ENCODE measurements at places on chromosomes 16 and 17.

DNA sequence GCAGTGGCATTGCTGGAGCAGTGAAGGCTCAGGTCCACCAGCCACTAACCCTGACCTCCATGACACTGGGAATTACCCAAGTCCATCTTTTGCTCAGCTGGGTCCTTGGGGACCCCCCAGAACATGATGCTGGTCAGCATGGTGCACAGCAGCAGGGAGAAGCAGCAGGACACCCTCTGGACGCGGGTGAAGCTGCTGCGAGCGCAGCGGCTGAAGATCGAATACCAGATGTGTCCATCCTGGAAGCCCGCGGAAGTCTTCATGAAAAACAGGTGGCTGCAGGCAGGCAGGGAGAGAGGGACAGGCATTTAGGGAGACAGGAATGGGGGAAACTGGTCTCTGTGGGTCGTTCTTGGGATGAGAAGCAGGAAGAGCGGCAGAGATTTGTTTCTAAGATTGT, 53.4 kb upstream of the GCSH start:
- DNase-seq, result no peak

- DNase-seq, result no peak
Measured at GRCh38 chr17:27345141-27345904, 51.4 kb downstream of the WSB1 start.

DNA sequence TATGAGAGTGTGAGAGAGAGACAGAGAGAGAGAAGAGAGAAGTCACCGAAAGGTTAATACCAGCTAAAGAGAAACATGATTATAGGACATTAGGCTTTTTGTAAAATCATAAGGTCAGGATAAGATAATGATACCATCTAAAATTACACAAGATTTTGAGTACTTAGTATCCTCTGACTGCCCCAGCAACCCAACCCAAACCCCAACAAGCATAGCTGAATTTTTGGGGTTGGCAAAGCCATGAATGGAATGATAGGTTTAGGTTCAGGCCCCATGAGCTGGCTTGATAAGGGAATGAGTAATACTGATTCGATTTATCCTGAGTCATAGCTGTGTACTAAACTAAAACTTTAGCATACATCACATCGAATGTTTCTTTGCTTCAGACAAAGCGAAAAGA, 259.5 kb downstream of the IRX3 start:
- DNase-seq, result peak; percentile 22

- no peak for DNase-seq
Measured at GRCh38 chr16:87320510-87321227, 3.5 kb upstream of the C16orf95 start.

DNA sequence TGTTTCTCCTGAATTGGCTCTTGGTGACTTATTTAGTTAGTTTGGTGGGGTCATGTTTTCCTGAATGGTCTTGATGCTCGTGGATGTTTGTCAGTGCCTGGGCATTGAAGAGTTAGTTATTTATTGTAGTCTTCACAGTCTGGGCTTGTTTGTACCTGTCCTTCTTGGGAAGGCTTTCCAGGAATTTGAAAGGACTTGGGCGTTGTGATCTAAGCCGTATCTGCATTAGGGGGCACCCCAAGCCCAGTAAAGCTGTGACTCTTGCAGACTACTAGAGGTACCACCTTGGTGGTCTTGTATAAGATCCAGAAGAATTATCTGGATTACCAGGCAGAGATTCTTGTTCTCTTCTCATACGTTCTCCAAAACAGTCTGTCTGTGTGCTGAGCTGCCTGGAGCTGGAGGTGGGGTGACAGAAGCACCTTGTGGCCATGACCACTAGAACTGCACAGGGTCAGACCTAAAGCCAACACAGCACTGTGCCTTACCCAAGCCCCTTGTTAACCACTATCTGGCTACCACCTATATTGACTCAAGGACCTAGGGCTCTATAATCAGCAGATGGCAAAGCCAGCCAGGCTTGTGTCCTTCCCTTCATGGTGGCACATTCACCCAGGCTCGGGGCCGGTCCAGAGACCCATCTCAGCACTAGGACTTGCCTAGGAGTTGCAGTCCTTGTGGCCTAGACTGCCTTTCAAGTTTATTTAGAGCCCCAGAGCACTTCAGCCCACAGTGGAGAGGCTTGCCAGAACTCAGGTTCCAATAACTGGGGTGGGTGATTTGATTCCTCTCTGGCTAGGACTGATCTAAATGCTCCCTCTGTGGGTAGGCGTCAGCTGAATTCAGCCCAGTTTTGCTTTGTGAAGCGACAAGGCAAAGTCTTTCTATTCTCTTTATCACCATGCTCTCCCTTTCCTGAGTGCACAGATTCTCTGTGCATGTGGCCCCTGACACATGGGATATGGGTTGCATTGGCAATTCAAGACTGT, 11.0 kb downstream of the RNF135 start:
- peak; percentile 9 for DNase-seq

DNA sequence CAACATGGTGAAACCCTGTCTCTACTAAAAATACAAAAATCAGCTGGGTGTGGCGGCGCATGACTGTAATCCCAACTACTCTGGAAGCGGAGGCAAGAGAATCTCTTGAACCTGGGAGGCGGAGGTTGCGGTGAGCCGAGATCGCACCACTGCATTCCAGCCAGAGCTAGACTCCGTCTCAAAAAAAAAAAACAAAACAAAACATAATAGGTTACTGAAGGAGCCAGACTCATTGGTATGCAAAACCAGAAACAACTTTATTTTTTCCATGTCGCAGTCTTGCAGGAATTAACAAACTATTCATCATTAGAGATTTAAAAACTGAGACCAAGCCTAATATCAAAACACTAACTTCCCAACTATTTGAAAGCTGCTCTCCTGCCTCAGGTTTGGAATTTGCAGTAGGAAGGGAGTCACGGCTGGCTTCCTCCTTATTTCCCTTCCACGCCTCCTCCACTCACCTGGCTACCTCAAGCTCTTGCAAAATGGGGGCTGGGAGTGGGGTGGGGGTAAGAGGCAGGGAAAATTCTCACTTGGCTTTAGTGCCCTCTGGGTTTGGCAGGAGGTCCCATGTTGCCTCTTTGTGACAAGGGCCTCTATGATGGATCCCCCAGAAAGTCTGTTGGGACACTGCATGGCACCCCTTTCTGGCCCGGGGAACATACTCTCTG, 34.1 kb upstream of the MYH10 start:
- DNase-seq, result no peak

GRCh38 chr17:32869345-32870026, 7.4 kb downstream of the MYO1D start:
- DNase-seq, result no peak

- DNase-seq, result no peak
Measured at GRCh38 chr16:60642956-60643355, 1393.3 kb downstream of the CDH8 start.

GRCh38 chr16:73616166-73616753, 568.3 kb upstream of the ZFHX3 start:
- DNase-seq, result peak; percentile 7

DNA sequence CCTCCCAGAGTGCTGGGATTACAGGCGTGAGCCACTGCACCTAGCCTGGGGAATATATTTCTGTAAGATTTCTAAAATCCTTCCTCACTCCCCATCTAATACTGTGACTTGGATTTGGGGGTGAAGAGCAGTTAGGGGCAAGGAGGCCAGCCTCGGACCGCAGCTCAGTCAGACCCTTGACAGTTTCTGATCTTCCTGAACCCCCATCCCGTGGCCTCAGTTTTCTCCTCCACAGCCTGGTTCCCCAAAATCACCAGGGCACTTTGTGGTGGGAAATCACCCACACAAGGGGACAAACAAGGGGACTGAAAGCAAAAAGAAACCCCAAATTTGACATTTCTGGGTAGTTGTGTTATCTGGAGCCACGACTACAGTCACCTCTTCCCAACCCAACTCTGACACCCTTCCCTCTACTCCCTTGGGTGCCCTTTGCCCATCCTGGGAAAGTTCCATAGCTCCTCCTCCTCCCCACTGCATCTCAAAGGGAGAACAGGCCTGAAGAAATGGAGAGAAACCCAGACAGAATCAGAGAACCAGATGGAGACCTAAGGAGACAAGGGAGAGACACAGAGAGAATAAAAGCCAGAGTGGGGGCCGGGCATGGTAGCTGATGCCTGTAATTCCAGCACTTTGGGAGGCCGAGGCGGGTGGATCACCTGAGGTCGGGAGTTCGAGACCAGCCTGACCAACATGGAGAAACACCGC, 2.8 kb upstream of the STAT5A start:
- DNase-seq, result no peak

GRCh38 chr16:66521252-66521713, 28.6 kb downstream of the TK2 start:
- DNase-seq, result no peak

GRCh38 chr16:87684711-87685404, 80.9 kb downstream of the KLHDC4 start:
- DNase-seq, result no peak

- DNase-seq, result no peak
Measured at GRCh38 chr16:81385031-81385756, 59.4 kb upstream of the CMIP start.

- DNase-seq, result no peak
Measured at GRCh38 chr16:26791169-26791568, 275.6 kb upstream of the C16orf82 start.

DNA sequence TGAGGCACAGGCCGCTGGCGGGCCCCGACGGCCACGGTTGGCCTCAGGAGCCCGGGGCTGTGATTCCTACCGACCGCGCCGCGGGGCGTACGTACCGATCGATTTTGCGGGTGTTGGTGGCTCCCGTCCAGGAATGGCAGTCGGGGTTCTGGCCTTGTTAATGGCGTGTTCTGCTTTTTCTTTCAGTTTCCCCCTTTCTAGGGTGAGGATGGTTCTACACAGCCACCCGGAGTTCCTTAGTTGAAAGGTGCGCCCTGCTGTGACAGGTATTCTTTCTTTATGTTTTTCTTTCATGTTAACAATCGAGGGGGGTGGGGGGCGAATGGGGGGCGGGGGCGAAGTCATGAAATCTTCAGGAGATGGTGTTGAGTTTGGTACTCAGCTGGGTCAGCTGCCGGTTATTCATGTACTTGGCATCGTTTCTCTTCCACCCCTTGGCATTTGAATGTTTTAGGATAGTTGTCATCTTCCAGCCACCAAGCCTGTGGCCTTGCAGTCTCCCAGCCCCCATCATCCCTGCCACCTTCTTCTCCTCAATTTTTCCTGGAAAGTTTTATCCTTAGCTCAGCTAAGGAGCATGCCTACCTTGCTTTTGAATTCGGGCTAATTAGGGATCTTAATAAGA, 802 bp downstream of the CYLD start:
- peak; percentile 23 for DNase-seq

Measured in MCF 10A (cell line).